ENCODE measurements at places on chromosomes 3 and 15.

DNA sequence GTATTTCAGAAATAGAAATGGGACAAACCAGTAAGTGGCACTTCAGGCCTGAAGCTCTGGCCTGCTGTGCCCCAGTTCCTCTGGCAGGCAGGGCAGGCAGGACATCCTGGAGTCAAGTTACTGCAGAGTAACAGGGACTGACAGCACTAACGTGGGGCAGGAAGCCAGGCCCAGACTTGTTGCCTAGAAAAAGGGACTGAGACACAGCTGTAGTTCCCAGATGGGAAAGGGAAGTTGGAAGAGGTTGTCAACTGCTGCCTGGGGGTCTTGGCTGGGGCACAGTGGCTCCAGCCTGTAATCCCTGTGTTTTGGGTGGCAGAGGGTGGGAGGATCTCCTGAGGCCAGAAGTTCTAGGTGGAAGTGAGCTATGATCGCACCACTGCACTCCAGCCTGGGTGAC lies 171.9 kb downstream of the FMN1 start:
- DNase-seq, result no peak

DNA sequence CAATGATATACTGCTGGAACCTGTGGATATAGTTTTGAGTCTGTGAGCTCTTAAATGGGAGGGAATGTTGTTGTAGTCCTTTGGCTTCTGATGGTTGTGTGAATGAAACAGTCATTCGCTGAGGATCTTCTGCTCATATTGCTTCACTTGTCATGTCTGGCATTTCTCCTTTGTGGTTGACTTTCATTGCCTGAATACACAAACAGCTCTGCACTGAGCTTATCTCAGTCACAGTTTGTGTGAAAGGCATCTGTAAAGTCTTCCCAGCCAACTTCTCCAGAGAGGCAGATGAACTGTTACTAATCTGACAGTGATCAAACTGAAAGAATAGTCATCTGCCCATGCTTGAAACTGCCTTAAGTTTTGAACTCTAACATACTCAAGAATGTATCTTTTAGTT lies 59.8 kb downstream of the TMED3 start:
- DNase-seq, result no peak

DNA sequence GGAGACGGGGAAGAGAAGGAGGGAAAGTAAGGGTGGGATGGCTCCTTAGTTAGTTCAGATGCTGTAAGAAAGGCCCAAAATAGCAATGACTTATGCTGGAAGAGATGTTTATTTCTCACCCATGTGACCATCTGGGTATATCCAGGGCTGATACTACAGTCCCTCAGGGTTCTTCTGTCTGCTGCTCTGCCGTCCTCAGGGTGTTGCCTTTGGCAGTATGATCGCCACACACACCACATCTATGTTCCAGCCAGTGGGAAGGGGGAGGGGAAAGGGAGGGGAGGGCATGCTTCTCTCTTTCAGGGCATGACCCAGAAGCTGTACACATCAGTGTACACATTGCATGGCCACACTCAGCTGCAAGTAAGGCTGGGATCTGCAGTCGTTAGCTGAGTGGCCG lies 10.2 kb downstream of the CD276 start:
- DNase-seq, result no peak

DNA sequence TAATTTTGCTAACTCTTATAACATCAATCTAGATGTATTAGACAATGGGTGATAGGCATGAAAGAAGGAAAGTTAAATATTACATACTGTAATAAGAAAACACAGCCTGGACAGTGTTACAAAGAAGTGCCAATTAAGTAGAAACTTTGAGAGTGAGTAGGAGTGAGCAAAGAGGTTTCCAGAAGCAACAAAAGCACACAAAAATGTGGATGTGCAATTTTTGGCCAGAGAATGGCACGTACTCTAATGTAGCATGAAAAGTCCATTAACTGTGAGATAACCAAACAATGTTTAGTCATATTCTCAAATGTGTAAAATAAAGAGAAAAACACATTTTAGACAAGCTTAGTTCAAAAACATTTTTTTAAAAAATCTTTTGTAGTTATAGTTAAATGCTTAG lies 567.3 kb downstream of the ROBO1 start:
- no peak for DNase-seq

DNA sequence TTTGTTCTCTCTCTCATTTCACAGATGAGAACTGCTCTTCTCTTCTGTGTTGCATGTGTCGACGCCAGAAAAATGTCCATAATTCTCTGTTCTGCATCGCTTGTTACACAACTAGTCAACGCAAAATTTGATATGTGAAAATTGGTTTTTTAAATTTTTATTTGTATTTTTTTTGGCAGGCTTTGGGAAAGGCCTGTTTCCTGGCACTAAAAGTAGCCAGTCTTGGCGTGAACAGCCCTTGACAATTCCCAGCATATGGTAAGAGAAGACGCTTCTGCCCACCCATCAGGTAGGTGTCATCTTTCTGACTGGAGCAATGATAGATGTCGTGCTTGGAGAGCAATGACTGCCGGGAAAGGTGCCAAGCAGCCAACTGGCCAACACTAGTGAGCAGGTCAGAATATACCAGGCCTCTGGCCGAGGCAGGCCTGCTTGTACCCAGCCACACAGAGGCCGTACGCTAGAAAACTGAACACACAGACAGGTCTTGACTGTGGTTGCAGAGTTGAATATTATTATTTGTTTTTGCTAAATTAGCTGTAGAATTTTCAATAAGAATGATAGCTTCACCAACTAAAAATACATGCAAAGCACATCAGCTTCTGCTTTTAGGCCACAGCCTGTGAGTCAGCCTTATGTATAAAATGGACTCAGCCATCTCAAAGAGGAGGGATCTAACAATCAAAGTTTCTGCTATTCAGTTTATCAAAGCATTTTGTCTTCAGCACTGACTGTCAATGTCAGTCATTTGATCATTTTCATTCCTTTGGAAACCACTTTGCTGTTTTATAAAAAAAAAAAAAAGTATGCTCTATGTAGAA lies 837.5 kb downstream of the MCTP2 start:
- DNase-seq, result no peak

DNA sequence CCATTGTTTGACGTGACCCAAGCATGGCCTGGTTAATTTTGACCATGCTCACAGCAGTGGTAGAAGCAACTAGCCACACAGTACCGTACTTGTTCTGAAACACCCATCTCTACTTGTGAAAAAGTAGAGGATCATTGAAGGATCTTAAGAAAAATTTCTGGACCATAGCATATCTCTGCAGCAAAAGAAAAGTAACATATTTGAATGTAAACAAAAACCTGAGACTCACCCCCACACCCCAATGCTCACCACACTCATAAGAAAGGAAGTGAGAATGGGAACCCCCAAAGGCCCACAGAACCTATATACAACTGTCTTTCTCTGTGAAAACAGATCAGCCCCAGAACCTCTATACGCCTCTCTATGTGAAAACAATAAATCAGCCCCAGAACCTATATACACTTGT lies 33.8 kb upstream of the TFRC start:
- DNase-seq, result no peak

DNA sequence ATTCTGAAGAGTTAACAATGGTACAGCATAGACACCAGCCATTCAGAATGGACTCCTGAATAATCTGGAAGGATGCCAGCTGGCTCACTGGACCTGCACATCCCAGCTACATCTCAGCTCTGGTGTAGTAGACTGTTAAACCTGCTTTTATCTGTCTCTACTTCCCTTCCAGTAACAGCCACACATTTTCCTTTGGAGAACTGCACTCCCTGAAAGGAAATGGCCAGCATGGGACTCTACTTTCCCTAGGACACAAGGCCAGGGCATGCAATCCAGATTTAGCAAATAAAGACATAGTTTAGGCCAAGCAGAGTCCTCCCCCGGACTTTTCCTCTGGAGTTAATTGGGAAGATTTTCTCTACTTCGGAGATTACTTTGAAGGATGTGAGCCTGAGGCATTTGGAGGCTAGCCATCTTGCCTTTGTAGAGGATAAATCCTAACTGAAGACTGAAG lies 82.7 kb upstream of the TCF12 start:
- DNase-seq, result no peak

DNA sequence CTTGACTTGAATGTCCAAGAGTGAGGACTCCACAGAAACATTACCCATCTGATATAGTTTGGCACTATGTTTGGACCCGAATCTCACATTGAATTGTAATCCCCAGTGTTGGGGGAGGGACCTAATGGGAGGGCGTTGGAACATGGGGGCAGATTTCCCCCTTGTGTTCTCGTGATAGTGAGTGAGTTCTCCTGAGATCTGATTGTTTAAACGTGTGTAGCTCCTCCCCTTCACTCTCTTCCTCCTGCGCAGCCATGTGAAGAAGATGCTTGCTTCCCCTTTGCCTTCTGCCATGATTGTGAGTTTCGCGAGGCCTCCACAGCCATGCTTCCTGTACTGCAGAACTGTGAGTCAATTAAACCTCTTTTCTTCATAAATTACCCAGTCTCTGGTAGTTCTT lies 273.9 kb upstream of the TBC1D5 start:
- DNase-seq, result no peak

GRCh38 chr15:78761020-78761419 lies 50.2 kb downstream of the ADAMTS7 start:
- no peak for DNase-seq

- no peak for DNase-seq
Measured at GRCh38 chr3:166013073-166013679, 176.0 kb upstream of the BCHE start.

- no peak for DNase-seq
Measured at GRCh38 chr3:48215466-48215865, 7.8 kb upstream of the CAMP start.

- no peak for DNase-seq
Measured at GRCh38 chr15:52423852-52424251, 104.8 kb downstream of the MYO5A start.

GRCh38 chr3:126704494-126705214 lies 614 bp downstream of the CHCHD6 start:
- no peak for DNase-seq

GRCh38 chr3:42725454-42725853 lies 22.9 kb upstream of the HHATL start:
- no peak for DNase-seq

GRCh38 chr3:171108066-171108465 lies 81.5 kb upstream of the SLC2A2 start:
- no peak for DNase-seq

- no peak for DNase-seq
Measured at GRCh38 chr15:25641361-25641760, 202.5 kb upstream of the UBE3A start.

GRCh38 chr3:197494366-197495058 lies 61.3 kb downstream of the BDH1 start:
- no peak for DNase-seq

DNA sequence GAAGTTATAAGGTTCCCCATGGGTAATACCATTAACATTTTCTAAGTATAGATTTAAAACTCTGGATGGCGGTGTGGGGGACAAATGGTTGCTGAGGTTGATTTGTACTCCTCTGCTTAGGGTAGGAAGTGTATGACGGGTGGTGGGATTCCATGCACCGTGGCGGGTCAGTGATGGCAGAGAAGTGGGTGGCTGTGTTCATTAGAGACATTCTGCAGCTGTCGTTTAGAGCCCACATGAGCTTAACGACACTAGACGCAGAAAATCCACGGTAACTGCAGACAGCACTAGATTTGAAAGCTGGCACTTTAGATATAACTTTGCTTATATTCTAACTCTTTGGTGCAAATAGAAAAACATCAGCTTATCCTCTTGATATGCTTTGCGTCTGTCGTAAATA lies 37.5 kb downstream of the SGO1 start:
- DNase-seq, result no peak

- DNase-seq, result no peak
Measured at GRCh38 chr3:182382112-182382857, 411.0 kb upstream of the ATP11B start.

GRCh38 chr3:149411583-149411982 lies 34.1 kb upstream of the TM4SF1 start:
- DNase-seq, result no peak

DNA sequence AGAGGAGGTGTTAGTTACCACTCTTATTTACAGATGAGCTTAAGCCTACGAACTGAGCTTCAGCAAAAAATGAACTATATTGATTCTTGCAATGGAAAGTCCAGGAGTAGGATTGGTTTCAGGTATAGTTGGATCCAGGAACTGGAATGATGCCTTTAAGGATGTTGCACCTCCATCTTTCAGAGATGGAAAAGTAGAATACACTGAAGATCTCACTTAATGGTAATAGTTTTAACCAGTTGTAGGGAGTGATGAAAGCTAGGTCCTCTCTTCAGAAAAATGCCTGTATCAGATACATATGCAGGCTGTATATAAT lies 2.5 kb downstream of the SLC28A1 start:
- DNase-seq, result no peak

DNA sequence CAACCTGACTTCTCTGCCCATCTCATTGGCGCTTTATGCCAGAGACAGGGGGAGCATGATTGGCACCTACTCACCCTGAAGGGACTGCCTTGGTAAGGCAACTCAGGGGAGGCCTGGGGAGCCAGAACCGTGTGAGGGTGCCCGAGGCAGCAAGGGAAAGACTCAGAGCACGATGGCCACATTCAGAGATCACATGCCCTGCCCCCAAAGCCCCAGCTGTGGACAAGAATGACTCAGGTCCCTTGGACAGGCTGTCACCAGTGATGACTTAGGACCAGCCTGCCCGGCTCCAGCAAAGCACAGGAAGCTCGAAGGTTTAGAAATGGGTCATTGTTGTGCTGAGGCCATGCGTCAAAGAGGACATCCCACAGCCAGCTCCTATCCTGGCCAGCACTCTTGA lies 49.1 kb upstream of the LIMD1 start:
- DNase-seq, result no peak

- no peak for DNase-seq
Measured at GRCh38 chr3:197286678-197287077, 11.7 kb downstream of the DLG1 start.

DNA sequence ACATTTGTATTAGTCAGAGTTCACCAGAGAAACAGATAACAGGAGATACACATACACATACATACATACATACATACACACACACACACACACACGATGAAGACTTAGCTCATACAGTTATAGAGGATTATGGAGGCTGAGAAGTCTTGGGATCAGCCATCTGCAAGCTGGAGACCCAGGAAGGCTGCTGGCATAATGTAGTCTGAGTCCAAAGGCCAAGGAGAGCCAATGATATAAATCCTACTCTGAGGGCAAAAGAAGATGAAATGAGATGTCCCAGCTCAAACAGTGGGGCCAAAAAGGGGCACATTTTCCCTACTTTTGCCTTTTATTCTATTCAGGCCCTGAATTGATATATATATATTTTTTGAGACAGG lies 6.4 kb upstream of the TTC14 start:
- DNase-seq, result no peak

GRCh38 chr3:197209366-197210260 lies 88.8 kb downstream of the DLG1 start:
- no peak for DNase-seq

GRCh38 chr3:130841357-130841756 lies 52.5 kb upstream of the ATP2C1 start:
- no peak for DNase-seq

DNA sequence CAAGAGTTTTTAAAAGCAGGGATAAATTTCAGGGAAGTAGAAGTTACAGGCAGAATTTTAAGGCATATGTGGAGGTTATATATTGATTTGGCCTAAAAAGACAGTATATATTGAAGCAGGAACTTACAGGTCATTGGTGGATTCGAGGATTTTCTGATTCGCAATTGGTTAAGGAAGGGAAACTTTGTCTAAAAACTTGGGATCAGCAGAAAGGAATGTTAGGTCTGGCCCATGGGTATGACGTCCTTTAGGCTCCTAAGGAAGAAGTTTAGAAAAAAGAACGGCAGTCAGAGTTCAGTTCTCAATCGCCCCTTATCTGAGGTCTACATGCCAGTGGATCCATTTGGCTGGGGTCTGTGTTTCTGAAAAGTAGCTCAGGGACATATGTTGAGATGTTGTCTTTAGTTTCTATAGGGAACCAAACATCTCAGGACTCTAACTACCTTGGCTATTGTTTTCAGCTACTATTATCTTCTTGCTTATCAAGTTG lies 33.2 kb upstream of the ACP3 start:
- no peak for DNase-seq

- no peak for DNase-seq
Measured at GRCh38 chr3:184415203-184415490, 35.3 kb downstream of the CHRD start.
